ENCODE measurements at places on chromosomes 5 and 9.

- no peak for DNase-seq
These were observed 773.8 kb upstream of the CHD1 start for GRCh38 chr5:99702565-99702964.

DNA sequence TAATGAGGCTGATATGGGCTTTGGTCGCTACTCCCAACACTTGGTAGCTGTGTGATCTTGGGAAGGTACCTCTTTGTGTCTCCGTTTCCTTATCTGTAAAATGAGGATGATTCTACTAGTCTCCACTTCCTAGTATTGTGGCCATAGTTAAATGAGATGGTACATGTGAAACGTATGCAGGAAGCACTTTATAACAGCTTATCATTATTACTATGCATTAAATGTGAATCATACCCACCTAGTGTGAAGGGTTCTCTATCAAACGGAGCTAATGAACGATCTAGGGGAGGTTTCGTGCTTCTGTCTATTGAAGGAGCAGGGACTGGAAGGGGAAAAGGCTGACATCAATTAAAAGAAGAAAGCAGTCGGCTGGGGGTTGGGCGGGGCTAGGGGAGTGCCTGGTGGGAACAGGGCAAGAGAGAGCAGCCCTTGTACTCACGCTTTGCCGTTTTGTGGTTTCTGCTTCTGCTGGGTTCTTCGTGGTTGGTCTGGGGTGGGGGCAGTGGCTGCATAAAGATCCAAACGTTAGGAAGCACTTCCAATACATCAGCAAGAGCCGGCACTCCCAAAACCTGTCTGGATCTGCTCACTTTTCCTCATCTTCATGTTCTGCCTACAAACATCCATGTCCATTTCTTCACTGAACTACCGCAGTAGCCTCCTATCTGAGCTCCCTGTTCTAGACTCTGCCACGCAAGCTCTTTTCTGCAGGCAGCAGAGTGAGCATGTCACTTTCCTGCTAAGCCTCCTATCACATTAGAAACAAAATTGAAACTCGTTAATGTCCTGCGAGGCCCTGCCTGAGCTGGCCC is 30.8 kb downstream of the LCP2 start:
- peak; percentile 40 for DNase-seq

- DNase-seq, result no peak
These were observed 29.3 kb downstream of the ATP6V0E1 start for GRCh38 chr5:173012882-173013281.

- no peak for DNase-seq
These were observed 181.4 kb downstream of the GAS1 start for GRCh38 chr9:86765746-86766430.

DNA sequence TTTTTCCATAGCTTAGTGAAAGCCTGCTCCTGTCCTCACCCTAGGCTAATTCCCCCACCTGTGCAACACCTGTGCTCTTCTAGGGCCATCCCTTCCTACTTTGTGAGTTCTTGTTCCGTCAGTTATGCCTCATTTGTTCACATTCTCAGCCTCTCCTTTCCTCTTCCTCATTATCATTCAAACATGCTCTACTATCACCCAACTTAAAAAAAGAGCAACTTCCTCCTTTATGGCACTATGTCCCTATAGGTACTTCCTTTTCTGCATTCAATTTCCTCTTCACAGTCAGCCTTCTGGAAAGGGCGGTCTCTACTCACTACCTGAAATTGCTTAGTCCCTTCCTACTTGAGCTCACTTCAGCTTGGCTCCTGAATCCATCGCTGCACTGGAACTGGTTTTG is 111.8 kb upstream of the LHFPL2 start:
- DNase-seq, result no peak

DNA sequence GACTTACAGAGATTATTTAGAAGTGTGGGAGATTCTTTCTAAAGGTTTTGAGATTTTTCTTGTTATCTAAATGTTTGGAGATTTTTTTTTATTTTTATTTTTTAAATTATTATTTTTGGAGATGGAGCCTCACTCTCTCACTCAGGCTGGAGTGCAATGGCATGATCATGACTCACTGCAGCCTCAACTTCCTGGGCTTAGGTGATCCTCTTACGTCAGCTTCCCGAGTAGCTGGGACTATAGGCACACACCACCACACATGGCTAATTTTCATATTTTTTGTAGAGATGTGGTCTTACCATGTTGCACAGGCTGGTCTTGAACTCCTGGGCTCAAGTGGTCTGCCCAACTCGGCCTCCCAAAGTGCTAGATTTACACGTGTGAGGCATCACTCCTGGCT is 694.5 kb downstream of the TLE1 start:
- DNase-seq, result no peak

DNA sequence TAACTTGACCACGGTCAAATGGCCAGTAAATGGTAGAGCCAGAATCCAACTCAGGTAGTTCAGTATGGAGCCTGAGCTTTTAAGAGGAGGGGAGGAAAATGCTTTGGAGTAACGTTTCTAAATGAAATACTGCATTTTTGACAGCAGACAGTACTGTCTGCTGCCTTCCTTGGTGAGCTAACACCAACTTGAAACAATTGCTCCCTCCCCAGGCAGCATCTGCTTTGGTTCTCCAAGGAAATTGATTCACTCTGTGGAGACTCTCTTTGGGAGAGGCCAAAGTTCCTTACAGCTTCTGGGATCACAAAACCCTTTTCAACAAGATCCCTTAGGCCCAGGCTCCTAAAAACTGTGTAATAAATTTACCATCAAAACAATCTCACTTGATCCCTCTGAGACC is 75.2 kb upstream of the SSBP2 start:
- DNase-seq, result no peak

GRCh38 chr5:32474209-32474854 is 29.8 kb upstream of the ZFR start:
- no peak for DNase-seq

- DNase-seq, result no peak
These were observed 5.6 kb downstream of the GOLPH3 start for GRCh38 chr5:32168460-32169033.

DNA sequence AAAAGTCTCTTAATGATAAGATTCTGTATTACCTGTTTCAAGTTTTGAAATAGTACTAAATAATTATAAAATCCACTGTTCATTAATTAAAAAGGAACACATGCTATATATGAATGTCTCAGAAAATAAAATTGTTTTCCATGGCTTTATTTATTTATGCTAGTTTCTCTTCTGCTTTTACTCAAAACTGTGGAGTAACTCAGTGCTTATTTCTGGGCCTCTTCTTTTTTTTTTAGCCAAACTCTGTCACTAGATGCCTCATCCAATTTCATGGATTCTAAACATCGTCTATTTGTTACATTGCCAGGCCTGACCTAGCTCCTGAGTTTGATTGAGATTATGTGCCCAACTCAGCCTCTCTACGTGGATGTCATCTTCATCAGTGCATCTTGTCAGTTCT is 1509.7 kb downstream of the MAT2B start:
- no peak for DNase-seq

DNA sequence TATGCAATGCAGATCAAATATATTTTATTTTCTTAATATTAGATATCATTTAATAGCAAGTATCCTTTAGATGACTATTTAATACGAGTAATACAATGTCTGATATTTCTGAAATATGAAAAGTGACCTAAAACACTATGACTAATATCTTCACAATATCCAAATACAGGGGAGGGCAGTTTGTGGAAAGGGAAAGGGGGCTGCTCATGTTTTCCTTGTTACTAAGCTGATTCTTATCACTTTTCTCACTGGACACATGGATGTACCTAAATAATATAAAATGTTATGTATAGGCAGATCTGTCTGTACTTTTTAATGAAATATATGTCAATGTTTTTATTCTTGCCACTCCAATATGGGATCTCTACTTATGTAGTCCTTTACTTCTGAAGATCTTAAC is 1879.1 kb upstream of the ACO1 start:
- DNase-seq, result no peak

DNA sequence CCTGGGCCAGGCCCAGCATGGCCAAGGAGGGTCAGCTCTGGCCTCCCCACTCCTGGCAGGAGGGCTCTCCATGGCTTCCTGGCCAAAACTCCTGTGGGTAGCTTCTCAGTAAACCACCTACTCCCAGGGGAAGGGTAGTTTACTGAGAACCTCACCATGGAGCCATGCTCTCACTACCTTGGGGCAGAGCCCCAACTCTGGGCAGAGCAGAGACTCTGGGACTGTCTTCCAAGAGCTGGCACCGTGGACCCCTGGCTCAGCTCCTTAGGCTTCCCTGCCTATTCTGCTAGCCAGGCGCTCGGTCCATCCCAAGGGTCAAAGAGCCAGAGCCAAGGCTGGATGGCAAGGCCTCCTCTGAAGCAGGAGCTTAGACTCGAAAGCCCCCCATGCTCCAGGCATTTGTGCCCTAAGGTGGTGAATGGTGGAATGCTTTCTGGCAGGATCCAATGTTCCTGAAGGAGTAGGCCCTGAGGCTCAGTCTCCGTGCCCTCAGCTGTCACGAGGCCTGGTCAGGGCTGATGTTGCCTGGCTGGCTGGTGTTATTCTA is 19.6 kb downstream of the TCF7 start:
- no peak for DNase-seq

- DNase-seq, result no peak
These were observed 574.7 kb upstream of the SEMA6A start for GRCh38 chr5:117149312-117149711.

- DNase-seq, result peak; percentile 81
These were observed 3.7 kb upstream of the STXBP1 start for GRCh38 chr9:127608104-127608966.

DNA sequence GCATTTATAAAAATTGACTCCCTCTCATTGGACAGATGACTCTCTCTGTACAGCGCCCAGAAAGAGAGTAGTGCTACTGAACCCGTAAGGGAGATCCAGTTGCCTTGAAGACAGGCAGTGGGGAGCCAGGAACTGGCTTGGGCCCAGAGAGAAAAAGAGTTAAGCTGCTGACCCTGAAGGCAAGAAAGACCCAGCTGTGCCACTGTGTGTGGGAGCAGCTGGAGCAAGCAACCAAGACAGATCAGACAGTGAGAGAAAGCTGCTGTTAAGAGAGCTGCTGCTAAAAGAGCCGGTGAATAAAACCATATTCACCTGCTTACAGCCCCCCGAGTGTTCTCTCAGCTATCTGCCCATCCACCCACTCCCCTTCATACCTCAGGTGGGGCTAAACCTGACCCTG is 149.7 kb upstream of the ADAMTS16 start:
- DNase-seq, result no peak

DNA sequence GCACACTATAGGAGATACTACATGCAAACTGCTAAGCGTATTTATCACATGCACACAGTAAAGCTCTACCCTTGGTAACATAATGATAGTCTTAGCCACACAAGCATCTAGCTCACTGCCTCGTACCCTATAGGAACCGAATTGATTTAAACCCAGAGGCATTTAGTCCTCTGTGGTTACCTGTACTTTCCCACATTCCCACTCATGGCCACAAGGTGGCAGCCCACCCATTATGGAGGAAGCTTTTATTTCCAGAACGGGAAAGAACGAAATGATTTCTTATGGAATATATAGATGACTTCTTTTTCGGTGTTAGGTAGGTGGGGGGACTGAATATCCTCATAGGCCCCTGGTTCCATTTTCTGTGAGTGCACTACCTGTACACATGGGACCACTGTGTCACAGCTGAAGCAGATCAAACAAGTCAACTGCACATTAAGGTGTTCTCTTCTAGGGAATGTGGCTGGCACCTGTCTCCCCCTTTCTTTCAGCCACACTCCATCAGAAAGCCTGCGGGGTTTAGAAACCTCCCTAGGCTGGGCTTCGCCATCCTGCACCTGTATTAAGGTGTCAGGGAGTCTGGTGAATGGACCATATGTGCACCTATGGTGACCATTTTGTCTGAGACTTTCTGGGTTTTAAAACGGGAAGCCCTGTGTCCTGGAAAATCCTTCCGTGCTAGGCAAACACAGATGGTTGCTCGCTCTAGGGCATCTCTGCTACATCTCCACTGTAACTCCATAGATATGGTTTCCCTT is 313.2 kb downstream of the SLIT3 start:
- DNase-seq, result peak; percentile 43

GRCh38 chr5:91706785-91707520 is 323.8 kb upstream of the ARRDC3 start:
- no peak for DNase-seq

GRCh38 chr9:96164268-96164683 is 137.7 kb downstream of the HSD17B3 start:
- DNase-seq, result no peak

- DNase-seq, result no peak
These were observed 71.2 kb upstream of the IZUMO3 start for GRCh38 chr9:24616863-24617262.

DNA sequence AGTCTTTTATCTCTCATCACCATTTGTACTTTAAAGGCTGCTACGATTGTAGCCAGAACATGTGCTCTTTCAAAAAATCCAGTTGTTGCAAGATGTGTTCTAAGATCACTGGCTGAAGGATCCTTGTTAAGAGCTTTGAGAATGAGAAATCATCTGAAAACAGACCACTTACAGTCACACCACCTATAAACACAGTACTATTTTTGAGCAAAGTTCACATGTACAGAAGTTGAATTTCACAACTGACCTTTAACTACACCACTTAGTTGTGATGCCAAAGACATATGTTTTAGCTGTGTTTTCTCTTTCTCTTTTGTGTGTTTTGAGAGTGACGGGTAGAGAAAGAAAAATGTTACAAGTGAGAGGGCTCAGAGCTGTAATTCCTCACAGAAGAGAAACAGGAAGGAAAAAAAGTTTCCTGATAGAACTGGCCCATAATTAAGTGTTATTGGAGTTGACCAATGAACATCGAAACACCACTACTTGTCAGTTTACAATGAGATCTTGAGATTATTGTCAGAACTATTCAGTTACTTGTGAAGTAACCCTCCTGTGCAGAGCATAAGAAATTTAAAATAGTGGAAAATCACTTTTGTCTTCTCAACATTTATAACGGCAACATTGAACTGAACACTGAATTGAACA is 245.4 kb downstream of the MLLT3 start:
- DNase-seq, result no peak

- DNase-seq, result no peak
These were observed 161.4 kb upstream of the FBXL7 start for GRCh38 chr5:15338546-15338945.

DNA sequence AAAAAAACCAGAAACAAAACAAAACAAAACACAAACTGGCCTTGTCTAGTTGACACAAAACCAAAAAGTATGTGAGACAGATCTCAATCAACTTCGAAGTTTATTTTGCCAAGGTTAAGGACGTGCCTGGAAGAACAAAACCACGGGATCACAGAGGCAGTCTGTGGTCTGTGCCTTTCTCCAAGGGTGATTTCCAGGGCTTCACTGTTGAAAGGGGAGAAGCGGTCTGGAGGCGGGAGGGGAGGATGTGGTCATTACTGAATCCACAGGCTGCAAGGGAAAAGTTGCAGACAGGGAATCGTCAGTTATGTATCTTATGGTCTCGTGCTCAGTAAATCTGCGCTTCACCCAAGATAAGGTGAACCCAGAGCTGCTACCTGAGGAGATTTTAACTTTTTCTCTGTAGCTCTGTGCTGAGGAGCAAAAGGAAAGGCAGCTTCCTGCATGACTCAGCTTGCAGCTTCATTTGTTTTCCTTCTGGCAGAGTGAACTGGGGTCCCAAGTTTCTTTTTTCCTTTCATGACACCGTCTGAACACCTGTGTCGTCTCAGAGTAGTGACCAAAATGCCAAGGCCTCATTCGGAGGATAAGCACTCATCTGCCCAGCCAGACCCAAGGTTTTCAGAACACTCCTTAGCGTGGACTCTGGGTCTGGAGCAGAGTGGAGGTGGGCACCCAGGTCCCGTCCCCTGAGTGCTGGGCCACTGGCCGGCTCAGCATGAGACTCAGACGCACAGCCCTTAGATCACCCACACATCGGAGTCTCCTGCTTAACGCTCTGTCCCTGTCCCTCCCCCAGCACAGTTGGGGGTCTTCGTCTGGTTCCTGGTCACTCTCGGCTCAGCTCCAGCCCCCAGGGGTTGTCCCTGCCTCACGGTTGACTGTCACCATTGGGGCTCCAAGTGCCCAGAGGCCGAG is 25.9 kb downstream of the ROPN1L start:
- DNase-seq, result no peak

- no peak for DNase-seq
These were observed 13.0 kb downstream of the NANS start for GRCh38 chr9:98069551-98069950.

Measured in CD4-positive, alpha-beta memory T cell (primary cell).